ENCODE measurements at places on chromosomes 3 and 15.
A peak's percentile ranks its signal among the peaks of the same experiment; 100 is the strongest.

DNA sequence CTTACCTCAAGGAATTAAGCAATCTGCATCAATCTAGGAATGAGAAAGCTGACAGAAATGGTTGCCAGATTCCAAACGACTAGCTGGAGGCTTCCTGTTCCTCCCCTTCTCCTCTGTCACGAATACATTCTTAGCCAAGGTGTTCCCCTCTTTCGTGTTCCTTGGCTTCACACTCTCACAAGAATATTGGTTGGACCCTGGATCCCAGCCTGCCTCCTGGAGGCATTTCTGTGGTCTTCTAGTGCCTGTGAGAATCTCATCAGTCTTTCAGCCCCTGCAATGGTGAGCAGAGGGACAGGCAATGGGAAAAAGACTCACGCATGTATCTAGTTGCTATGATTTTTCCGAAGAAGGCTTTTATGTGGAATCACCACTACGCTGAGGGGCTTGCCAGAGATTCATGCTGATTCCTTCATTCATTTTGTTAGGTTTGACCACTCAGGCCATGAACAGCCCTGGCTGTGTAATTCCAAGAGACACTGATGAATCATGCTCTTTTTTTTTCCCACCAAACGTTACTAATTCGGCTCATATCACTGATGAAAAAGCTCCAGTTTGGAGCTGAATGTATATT lies 1.6 kb upstream of the P3H2 start:
- peak; percentile 68 for DNase-seq

DNA sequence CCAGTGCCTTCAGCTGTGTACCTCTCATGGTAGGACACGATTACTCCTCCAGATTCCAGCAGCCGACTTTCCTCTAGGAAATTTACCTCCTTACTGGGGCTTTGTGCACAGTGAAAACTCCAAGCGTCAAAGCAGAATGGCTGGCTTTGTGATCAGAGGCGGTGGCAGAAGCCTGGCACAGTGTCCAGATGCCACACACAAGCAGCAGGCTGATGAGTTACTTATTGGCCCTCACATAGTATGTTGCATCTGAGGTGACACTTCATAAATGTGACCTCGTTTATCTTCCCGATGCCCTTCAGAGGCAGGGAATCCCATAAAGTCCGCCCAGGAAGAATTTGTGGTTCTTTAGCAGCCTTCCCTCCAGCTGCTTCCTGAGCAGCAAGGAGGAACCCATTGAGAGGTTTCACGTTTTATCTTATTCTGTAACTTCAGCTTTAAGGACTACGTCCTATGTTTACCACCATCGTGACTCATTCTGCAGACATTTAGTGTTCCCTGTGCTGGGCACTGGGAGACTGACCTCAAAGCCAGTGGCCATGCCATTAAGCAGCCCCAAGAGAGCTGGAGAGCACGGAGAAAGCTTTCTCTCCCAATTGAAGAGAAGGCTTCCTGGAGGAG lies 107.1 kb upstream of the C15orf61 start:
- DNase-seq: no peak

DNA sequence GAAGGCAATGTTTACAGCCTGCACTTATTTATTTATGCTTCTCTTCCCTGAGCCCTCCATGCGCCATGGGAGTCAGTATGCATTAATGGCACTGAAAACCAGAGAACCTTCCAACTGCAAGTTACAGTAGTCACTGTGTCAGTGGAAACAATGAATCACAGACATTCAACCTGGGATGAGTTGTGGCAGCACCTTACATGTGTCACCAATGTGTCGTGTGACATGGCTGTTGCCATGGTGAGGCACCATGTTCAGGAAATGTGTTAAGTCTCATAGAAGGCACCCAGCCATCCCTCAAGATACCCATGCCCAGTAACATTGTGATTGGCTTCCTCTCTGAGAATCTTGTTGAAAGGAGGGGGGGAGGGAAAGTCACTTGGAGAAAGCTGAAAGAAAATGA lies 105.0 kb downstream of the FOXP1 start:
- peak; percentile 50 for DNase-seq

DNA sequence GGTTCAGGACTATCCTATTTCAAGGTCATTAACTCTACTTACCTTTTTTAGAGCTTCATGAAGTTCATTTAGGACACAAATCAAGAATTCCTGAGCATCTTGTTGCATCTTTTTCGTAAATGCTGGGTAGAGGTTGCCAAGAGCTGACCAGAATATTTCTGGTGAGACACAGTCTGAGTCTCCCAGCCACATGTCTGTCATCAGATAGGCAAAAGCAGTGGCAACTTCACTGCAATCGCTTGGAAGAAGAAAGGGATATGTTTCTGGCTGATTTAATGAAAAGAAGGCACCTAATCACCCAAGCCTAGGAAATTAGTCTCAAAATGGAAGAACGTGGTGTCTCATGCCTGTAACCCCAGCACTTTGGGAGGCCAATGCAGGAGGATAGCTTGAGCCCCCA lies 2.9 kb downstream of the USP50 start:
- DNase-seq: no peak

GRCh38 chr3:522888-523287 lies 326.3 kb downstream of the CHL1 start:
- DNase-seq: no peak

DNA sequence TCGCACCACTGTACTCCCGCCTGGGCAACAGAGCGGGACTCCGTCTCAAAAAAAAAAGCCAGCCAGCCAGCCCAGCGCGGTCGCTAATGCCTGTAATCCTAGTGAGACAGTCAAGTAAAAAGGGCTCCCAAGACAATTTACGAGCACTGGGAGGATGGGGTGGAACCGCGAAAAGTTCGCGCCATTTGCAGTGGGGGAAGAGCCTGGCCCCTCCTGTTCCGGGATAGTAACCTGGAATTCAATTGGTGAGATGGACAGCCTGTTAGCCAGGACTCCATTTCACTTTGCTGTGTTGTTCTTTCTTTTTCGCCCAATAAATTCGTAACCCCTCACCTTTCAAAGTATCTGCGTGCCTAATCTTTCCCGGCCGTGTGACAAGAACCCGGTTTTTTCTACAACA lies 19.5 kb downstream of the SLC4A7 start:
- DNase-seq: no peak

DNA sequence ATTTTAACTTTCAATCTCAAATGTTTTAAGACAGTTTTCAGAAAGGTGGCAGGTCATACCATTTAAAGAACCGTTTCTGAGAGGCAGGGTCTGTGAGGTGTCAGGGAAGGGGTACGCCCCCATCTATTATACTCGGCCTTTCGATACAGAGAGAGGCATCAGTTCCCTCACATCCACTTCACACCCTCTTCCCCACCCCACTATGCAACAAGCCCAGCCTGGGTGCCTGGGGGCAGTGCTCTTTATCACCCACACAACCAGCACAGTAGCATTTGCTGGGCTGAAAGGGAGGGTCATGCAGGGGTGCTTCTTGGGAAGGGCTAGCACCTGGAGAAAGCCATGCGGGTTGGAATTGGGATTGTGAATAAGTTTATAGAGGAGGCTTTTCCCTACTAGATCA lies 56.0 kb upstream of the KCNMB2 start:
- DNase-seq: no peak
